ENCODE measurements at places on chromosomes 1 and 21.

DNA sequence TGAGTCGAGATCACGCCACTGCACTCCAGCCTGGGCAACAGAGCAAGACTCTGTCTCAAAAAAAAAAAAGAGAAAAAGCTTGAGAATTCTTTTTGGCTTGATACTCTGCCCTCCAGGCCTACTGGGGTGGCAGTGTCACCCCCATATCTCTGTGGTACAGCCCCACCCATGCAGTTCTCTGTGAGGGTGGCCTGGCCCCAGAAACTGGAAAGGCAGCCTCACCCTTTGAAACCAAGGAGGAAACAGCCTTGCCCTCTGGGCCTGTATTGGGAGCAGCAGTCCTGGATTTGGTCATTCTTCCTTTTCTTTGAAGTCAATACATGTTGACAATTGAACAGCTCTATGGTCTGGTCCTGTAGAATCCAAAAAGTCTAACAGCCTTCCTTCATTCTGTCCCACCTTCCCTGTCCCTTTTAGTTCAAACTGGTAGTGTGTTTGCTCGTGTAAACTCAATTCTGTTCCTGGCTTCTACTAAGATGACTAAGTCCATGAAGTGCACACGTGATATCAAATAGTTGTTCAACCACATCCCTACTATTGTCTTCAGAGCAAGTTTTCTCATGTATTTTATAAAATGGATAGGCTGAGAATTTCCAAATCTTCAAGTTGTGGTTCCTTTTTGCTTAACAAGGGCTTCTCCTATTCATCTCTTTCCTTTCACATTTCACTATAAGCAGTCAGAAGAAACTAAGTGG, 13.2 kb downstream of the ST7L start:
- no peak for DNase-seq

GRCh38 chr1:180028864-180029263, 74.3 kb downstream of the CEP350 start:
- DNase-seq: no peak

DNA sequence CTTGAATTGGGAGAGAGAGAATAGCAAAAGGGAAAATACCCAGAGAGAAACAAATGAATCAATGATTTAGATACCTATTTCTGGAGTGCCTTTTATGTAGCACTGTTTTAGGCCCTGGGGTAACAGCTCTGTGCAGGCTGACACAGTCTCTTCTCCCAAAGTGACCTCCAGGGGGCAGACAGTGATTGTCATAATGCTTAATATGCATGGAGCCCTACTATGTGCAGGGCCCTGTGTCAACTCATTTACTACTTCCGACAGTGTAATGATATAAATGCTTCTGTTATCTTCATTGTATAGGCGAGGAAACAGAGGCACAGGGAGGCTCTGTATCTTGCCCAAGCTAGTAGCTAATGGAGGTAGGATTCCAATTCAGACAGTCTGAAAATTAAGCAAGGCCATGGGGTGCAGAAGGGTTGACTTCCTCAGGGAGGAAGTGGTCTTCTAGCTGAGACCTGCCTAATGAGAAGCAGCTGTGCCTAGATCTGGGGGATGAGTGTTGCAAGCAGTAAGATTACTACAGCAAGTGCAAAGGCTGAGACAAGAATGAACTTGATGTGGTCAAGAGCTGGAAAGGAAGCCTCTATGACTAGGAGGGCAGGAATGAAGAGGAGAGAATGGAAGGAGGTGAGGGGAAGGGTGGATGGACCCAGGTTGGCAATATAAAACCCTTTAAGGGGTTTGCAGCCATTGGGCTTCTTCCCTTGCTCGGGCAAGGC, 16.2 kb upstream of the SERINC2 start:
- no peak for DNase-seq

DNA sequence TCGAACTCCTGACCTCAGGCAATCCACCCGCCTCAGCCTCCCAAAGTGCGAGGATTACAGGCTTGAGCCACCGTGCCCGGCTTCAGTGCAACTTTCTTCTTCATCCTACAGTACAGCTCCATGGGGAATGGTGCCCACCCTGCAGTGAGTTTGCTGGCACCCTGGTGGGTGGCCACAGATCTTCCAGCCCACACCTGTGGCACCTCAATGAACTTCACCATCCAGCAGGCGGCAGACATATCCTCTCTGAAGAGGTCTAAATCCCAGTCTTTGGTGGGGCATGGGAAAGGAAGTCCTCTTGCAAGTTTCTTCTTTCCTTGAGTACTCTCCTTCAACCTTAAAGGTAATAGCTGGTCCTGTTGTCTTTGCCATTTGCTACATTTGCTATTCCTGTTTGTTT, 18.1 kb upstream of the ZBTB8A start:
- no peak for DNase-seq

DNA sequence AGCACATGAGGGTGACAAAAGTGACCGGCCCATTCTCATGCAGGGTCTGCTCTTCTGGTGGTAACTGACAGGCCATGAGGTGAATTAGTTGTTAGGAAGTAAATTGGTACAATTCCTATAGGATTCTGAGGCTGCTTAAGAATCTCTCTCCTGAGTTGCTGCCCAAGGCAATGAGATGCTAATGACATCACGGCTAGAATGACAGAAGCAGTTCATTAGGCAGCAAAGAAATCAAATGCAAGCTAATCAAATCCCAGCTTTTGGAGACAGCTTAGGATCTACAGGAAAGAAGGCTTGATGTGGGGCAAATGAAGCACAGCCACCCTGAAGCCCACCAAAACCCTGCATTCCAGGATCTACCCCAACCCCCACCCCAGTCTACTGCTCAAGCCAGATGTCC, 265.2 kb downstream of the ASTN1 start:
- DNase-seq: no peak

GRCh38 chr1:30904962-30905335, 3.6 kb downstream of the SDC3 start:
- no peak for DNase-seq

All from KG1 (cell line).